Left lung (tissue), 14 donors: ENCODE measurements at places on chromosomes 5 and 9.

DNA sequence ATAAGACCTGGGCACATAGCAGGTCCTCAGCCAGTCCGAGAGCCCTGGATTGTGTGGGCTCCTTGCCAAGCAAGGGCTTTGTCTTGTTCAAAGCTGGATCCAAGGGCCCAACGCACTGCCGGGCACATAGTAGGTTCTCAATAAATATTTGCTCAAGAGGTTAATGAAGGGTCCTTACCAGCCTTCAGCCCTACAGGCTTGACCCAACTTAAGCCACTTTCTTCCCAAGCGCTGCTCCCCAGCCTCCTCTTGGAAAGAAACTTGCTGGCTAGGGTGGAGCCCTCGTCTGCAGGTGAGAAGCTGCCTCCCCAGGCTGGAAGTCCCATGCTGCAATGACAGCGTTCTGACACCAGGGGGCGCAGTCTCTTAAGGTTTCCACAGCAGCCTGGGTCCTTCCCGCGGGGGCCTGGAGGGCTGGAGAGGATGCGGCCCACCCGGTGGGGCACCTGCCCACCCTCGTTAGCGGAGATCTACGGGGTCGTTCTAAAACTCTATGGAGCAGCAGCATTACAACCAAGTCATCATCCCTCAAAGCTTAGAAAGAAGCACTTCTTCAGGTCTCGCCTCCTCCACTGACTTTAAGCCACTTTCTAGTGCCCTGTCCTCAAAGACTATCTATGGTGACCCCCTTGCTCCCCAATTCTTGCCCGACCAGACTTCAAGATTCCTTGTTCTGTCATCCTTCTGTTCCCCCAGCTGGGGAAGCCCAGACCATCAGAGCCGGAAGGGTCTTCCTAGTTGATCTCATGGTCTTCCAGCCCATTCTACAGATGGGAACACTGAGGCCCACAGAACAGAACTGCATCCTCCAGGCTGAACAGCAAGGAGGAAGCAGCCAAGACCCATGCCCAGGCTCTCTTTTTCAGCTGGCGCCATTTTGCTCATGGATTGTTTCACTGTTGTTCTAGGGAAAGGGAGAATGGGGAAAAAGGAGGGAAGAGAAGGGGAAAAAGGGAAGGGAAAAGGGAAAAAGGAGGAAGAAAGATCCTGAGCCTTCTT, 115.4 kb downstream of the LHX2 start:
- DNase-seq: peak; percentile 64

- DNase-seq: no peak
These were observed 106.8 kb upstream of the NREP start for GRCh38 chr5:111863801-111864200.

GRCh38 chr9:96014078-96014477, 138.6 kb downstream of the ERCC6L2 start:
- no peak for DNase-seq

DNA sequence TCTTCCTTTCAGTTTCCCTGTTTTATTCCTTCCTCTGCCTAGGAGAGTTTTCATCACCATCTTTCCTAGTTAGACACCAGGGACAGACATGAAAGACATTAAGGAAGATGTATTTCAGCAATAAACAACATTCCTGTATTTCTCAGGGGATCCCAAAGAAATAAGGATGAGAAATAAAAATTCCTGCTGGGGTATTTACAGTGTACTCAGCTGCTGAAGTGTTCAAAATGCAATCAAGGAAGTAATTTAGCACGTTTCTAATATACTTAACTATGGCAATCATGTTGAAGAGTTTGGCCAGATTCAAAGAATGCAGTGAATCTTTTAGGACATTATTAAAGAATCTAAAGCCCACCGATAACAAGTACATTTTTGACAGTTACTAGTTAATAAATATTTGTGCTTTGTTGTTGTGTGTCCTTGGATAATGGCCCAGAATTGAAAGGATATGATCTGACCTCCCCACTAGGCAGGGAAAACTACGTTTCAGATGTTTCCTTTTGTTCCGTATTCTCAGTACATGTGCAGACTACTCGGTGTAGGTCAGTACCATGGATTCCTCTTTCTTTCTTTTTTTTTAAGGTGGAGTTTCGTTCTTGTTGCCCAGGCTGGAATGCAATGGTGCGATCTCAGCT, 46.8 kb downstream of the INIP start:
- DNase-seq: no peak

- DNase-seq: no peak
These were observed 51.7 kb downstream of the SLC12A2 start for GRCh38 chr5:128135286-128135685.

DNA sequence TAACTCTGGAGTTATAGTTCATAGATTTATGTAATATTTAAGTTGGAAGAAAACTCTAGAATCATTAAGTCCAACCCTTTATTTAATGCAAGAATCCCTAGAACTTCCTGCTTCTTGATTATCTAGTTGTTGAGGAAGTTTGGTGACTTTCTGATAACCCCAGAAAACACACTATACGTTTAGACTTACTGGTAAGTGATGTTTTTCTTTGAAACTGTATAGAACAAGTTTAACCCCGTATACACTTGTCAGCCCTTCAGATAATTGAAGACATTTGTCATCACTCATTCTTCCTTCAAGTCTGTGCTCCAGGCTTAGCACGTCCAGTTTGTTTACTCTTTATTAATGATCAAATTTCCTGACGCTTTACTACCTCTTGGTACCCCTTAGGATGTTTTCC, 9.0 kb downstream of the NDUFS4 start:
- no peak for DNase-seq

- DNase-seq: no peak
These were observed 3.9 kb downstream of the GCNT4 start for GRCh38 chr5:75048457-75048953.

- DNase-seq: no peak
These were observed 26.9 kb downstream of the KLHL3 start for GRCh38 chr5:137708796-137709559.

- DNase-seq: no peak
These were observed 85.8 kb downstream of the FGF1 start for GRCh38 chr5:142600092-142600491.

GRCh38 chr9:106861640-106862109, 1.3 kb upstream of the ZNF462 start:
- DNase-seq: no peak

- no peak for DNase-seq
These were observed 73.5 kb downstream of the KIF4B start for GRCh38 chr5:155087036-155087435.
